HFFc6 (cell line): ENCODE measurements at places on chromosomes 3 and 15. TPM values are rescaled to one million over a fixed set of nuclear protein-coding genes. Genes with fewer than 3 reads are reported as not detected.

GRCh38 chr3:31534065-31534425 is 1.3 kb downstream of the STT3B start:
- no peaks in the 10 kb centered on the region for H3K36me3 ChIP-seq
- peaks cover 46% of the 10 kb centered on the region for H3K4me1 ChIP-seq
- H3K27me3 ChIP-seq, result 0 out of 2 replicates have a peak, but pooled peaks cover 2% of the 10 kb centered on the region
- H3K27ac ChIP-seq, result peak overlapping the region; percentile 80; the same call in 1 of the 2 replicates

DNA sequence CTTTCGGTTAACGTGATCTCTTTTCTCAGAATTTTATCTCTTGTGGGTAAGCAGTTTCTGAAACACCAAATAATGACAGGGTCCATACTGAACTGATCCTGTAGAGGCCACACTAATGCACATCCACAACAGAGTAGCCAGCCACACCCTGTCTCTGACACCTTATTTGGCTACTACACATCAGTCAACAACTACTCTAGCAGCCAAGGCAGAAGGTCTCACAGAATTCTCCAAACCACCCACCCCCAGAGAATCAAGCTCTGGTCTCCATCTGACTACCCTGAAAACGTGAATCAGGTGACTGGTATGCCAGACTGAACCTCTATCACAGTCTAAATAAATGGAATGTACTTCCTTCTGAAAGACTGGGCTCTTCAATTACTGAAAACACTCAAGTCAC is 38.0 kb downstream of the EDC3 start:
- no peak for DNase-seq
- peak overlapping the region; percentile 16; the same call in 1 of the 2 replicates for H3K4me3 ChIP-seq

DNA sequence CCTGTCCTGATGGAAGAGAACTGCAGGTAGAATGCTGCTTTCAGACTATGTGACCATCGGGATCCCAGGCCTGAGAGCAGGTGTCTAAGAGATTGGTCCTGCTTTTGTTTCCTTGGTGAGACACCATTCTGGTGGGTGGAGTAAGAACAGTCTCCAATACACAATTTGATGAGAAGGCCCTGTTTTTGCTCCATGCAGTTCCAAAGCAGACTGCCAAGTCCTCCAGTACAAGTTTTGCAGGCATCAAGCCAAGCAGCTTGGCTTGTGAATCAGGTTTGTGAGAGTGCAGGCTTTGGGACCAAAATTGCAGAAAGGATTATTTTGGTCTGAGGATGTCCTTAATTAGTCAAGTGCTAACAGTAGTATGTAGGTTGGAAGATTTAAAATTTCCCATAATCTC is 381.6 kb downstream of the FOXP1 start:
- no peak overlapping the region for H3K27ac ChIP-seq
- H3K27me3 ChIP-seq, result no peaks in the 10 kb centered on the region
- peaks cover 12% of the 10 kb centered on the region for H3K36me3 ChIP-seq
- peak; percentile 22 for DNase-seq
- peaks cover 8% of the 10 kb centered on the region for H3K4me1 ChIP-seq

The SAXO2 gene
- total RNA-seq, result 1.1 and 1.3 TPM in 2 replicates

DNA sequence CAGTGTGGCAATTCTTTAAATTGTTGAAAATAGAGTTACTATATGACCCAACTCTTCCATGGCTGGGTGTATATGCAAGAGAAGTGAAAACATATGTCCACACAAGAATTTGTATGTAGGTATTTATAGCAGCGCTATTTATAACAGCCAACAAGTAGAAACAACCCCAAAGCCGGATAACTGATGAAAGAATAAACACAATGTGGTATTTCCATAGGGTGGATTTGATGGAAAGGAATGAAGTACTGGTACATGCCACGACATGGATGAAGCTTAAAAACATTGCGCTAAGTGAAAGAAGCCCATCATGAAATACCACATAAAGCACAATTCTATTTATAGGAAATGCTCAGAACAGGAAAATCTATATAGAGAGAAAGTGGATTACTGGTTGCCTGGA is 554.5 kb downstream of the AGBL1 start:
- H3K27ac ChIP-seq, result no peak overlapping the region
- H3K4me3 ChIP-seq, result no peak overlapping the region
- peaks cover 2% of the 10 kb centered on the region; the same call in 1 of the 2 replicates for H3K27me3 ChIP-seq
- no peaks in the 10 kb centered on the region for H3K4me1 ChIP-seq
- no peak for DNase-seq
- H3K36me3 ChIP-seq, result no peaks in the 10 kb centered on the region

DNA sequence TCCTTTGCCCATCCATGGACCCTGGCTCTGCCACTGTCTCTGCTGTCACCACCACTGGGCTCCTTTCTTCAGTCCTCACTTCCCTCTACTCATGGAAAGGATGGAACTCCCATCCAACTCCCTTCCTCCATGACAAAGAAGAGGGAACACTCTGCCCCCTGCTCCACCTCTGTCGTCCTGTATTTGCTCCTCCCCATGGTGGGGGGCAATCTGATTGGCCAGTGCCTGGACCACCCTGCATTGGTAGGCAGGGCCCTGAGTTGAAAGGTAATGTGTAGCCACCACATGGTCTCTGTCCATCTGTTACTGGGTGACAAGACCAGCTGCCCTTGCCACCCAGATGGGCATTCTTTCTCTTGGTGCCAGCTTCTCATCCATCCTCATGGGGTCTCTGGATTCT is 20.7 kb upstream of the HEG1 start:
- no peak overlapping the region for H3K27ac ChIP-seq
- H3K4me3 ChIP-seq, result no peak overlapping the region
- peaks cover 57% of the 10 kb centered on the region for H3K4me1 ChIP-seq
- peaks cover 7% of the 10 kb centered on the region for H3K36me3 ChIP-seq
- peaks cover 4% of the 10 kb centered on the region; the same call in 1 of the 2 replicates for H3K27me3 ChIP-seq
- no peak for DNase-seq

The LYZL4 gene
- not detected in 3 replicates for total RNA-seq

The GRAMD2A gene
- total RNA-seq, result not detected in 3 replicates

The UNC13C gene
- not detected in 3 replicates for total RNA-seq
